ENCODE measurements at places on chromosomes 6 and 20.

GRCh38 chr6:142726616-142727015, 218.4 kb downstream of the HIVEP2 start:
- no peak for DNase-seq

GRCh38 chr20:37161830-37162549, 17.1 kb upstream of the RPN2 start:
- no peak for DNase-seq

DNA sequence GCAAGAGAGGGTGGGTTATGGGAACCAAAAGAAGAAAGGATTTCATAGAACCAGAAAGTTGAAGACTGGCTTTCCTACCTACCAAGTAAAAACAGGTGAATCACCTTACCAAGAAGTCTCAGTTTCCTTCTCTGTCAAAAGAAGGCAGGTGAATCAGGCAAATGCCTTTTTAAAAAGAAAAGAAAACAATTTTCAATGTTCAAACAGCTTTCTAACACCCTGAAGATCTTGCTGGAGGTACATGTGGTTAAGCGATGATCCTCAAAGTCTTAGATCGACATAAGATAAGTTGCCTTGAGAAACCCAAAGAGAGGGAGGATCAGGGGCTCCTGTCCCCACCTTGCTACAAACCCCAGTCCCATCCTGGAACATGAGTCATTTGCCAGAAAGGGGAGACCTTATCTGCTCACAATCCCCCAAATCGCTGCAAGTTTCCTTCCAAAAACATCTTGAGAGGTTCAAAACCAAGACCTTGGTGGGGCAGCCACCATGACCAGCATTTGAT, 71.6 kb downstream of the NFATC2 start:
- DNase-seq: peak; percentile 27

DNA sequence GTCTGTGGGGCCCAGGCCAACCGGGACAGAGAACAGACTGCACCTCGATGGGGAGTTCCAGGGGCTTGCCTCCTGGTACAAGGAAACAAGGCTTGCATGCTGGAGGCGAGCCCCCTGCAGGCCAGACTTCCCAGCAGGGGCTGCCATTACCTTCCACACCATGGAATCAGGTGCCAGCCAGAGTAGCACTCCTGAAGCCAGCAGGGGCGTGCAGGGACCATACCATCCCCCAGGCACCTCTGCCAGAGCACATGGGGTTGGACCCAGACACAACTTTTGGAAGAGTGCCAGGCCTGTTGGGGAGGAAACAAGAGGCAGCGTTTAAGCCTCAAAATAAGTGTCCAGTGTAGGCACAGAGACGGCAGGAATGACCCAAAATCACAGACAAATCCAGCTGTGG, 6.5 kb downstream of the DDO start:
- no peak for DNase-seq

- no peak for DNase-seq
These were observed 291.8 kb downstream of the FOXC1 start for GRCh38 chr6:1901556-1901955.

DNA sequence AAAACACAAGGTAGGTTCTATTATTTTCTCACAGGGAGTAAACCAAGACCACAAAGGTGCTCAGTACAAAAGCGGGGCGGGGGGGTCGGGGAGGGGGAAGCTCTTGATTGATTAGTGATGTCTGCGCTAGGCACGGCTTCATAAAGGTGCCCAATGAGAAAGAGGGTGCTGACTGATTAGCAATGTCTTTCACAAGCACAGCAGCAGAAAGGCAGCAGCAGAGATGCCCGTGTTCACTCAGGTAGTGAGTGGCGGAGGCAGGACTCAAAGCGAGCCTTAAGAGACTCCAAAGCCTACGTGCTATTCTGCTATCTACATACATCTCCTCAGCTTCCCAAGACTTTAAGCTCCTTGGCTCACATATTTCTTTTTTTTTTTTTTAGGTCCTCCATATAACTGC, 20.3 kb downstream of the NFATC2 start:
- DNase-seq: no peak

GRCh38 chr6:18022398-18023231, 35.2 kb upstream of the KIF13A start:
- DNase-seq: no peak

DNA sequence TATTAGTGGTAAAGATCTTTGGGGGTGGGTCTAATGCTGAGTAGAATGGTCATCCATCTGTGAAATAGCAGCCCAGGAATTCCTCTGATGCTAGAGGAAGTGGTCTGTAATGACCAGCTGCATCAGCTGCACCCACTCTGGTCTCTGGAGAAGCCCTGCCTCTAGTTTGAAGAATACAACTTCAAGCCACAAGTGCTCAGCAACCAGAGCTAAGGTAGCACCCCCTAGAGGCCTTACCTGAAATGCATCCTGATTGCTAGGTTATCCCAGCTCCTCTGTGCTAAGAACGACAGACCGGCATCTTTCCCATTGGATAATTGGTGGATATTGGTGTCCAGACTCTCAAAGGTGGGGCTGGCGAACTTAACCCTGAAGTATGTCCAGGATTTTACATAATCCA, 58.2 kb downstream of the DNAH8 start:
- DNase-seq: peak; percentile 4

DNA sequence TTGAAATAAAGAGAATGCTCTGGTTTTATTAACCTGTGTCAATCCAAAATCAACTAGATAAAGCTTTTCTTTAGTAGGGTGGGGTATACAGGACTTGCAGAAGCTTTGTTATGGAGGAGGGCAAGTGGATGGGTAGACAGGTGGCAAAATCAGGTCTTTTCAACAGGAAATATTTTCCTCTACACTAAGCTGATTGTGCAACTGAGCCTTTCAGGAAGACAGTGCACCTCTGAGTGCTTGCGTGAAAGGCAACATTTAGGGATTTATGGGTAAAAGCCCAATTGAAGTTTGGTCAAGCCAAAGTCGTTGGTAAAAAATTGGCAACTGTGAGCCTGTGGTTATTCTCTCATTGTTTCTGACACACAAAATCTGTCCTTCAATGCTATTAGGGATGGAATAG, 23.8 kb upstream of the TUBB2A start:
- DNase-seq: no peak

DNA sequence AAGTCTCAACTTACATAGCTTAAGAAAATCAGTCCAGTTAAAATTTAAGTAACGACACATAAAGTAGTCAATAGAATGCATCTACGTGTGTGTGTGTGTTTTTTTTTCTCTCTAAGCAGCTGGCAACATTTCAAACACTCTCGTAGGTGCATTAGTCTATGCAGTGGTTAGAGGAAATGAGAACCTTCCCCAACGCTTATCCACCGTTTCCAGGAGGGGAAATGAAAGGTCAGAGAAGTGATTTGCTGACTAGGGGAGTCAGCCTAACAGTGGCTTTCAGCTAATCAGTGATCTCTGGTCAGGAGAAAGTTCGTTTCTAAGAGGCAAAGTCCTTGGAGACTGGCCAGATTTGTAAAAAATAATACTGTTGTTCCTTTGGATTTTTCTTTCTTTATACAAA, 806.6 kb downstream of the C6orf118 start:
- DNase-seq: no peak

GRCh38 chr20:43548273-43548880, 10.4 kb upstream of the SGK2 start:
- DNase-seq: no peak

GRCh38 chr6:2314641-2315040, 69.2 kb upstream of the GMDS start:
- DNase-seq: no peak

GRCh38 chr20:19502169-19502568, 255.9 kb upstream of the RIN2 start:
- no peak for DNase-seq

DNA sequence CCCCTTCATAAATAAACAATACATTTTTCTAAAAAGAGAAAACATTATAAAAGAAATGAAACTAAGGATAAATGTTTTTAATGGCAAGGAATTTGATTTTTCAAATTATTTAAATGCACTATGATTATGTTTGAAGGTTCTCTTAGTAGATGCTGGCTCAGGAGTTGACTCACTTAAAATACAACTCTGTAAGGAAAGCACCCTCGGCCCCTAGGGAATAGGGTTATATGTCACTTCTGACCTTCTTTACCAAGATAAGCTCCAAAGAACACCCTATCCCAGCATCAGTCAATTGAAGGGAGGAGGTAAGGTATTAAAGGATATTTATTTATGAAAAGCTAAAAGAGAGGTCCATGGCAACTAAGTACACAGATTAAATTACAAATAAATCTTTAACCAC, 6.8 kb downstream of the SNAP91 start:
- DNase-seq: no peak

GRCh38 chr6:138656364-138657064, 117.1 kb upstream of the CCDC28A start:
- no peak for DNase-seq

DNA sequence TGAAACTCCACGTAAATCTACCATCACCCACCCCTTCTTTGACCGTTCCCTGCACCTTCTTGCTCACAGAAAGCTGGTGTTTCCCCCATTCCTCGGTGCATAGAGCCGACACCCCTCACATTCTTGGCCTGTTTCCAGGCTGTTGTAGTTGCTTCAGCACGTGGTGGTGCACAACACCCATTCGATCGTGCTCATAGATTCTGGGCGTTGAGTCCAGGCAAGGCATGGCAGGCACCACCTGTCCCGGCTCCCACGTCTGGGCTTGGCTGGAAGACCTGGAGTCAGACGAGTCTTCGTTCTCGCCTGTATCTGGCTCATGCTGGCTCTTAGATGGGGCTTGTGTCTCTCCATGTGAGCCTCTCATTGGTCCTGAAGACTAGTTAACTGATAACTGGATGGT, 100.6 kb downstream of the FAM120B start:
- DNase-seq: no peak

DNA sequence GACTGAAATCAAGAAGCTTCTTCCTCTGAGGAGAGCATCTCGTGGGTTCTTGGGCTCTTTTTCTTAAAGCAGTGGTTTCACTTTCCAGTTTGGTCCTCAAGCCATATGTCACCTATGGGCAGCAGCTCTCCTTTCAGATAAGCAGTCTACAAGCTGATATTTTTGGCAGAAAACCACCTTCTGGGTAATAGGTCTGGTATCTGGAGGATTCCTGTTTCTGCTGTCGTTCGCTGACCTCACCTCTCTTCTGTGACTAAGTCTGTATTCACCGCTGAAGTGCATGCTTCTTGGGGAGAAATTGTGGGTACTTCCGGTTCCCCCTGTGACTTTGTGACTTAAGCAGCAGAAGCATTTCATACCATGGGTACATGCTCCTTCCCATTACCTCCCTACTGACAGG, 193.6 kb downstream of the EDN1 start:
- DNase-seq: no peak

- DNase-seq: no peak
These were observed 31.4 kb upstream of the SLA2 start for GRCh38 chr20:36677422-36677771.

GRCh38 chr6:160249671-160250070, 8.9 kb downstream of the SLC22A2 start:
- DNase-seq: no peak

DNA sequence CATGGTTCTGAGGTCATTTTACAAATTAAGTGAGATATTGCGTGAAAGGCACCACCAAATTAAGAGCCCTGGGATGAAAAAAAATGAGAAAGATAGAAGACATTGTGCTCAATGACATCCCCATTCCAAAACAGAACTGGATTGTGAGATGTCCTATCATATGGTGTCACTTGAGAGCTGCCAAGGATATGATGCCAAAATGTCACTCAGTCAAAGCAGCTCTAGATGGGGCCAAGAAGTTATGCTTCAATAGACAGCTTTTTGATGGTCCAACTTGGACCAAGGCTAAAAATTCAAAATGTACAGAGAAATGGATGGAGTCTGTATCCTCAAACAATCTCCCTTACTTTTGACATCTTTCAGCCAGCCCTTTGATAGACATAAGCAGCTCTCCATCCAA, 180.8 kb downstream of the UST start:
- no peak for DNase-seq

- DNase-seq: peak; percentile 85
These were observed 28.9 kb upstream of the CCR6 start for GRCh38 chr6:167093922-167094432.

DNA sequence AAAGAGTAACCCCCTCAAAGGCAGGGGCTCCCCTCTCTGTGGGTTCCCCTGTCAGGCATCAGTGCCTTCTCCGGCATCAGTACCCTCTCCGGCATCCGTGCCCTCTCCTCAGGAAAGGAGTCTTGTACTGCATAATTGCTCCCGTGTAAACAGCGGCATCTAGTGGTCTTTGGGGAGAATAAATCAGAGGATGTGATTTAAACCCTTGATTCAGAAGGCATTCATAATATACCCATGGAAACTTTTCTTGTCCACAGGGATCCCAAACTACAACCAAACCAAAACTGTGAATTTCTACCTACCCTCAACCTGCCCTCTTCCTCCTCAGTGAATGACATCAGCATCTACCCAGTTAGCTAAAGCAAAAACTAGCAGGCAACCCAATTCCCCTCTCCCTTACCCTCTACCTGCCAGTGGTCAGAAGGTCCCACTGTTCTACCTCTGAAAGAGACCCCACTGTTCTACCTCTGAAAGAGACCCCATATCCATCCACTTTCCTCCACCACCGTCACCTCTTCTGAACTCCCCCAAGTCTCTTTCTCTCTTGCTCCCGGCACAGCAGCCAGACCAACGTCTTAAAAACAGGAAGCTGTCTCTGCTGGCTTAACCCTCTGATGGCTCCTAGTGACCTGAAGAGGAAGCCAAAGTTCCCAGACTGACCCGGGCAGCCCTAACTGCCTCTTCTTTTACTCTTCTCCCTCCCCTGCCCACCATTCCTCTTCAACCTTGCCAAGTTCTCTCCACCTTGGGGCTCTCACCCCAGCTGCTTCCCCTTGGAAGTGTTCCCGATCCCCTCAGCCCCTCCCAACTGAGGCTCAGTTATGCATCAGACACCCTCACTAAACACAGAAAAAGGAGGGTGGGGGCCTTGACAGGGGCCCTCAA, 27.2 kb downstream of the UBE2V1 start:
- peak; percentile 20 for DNase-seq

- DNase-seq: no peak
These were observed 628.0 kb downstream of the KIF16B start for GRCh38 chr20:15945289-15945688.

DNA sequence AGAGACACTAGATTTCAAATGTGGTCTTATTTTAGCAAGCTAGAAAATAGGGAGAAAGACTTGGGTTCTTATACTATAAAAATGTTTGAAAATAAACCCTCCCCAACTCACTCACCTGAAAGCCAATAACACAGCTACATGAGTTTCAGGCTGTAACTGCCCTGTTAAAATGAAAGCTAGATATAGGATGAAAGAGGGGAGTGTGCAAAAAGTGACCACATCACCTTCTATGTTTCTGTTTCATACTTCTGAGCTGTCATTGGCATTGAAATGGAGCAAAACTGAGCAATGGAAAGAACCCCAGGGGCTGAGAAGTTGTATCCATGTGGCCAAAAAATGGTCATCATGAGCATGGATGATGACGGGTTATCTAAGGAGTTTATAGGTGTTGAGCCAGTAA, 148.1 kb upstream of the TENT5A start:
- DNase-seq: no peak

- no peak for DNase-seq
These were observed 9.6 kb downstream of the DLGAP4 start for GRCh38 chr20:36315545-36316351.
